ENCODE measurements at places on chromosomes 2 and 18.

GRCh38 chr2:152406119-152406835 is 71.3 kb downstream of the FMNL2 start:
- DNase-seq = no peak

DNA sequence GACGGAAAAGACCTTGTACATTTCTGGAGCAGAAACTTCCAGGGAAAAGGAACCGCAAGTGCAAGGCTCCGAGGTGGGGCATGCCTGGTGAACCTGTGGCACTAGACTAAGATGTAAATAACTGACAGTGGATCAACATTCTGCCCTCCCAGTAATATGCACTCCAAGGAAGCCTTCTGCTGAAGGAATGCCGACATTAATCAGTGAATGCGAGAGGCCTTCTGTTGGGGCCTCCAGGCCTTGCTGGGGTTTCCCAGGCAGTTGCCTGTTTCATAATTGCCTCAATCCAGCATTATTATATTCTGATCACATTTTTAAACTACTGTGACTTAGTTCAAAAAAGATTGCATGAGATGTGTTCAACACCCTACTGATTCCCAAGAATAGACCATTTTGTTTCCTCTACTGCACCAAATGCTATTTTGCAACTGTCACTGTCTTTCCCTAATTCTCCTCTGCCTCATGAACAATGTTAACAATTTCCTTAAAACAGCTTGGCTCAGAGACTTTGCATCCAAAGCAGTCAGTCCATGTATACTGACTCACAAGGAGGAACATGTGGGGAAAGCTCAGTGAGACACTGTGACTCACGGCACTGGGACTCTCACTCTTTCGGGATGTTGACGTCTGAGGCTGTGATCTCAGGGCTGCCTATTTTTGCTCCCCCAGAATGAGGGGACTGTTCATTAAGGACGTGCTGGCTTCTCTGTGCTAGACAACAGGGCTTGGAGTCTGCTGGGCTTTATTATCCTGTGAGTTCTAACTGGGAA is 10.5 kb upstream of the DSG2 start:
- DNase-seq = no peak

DNA sequence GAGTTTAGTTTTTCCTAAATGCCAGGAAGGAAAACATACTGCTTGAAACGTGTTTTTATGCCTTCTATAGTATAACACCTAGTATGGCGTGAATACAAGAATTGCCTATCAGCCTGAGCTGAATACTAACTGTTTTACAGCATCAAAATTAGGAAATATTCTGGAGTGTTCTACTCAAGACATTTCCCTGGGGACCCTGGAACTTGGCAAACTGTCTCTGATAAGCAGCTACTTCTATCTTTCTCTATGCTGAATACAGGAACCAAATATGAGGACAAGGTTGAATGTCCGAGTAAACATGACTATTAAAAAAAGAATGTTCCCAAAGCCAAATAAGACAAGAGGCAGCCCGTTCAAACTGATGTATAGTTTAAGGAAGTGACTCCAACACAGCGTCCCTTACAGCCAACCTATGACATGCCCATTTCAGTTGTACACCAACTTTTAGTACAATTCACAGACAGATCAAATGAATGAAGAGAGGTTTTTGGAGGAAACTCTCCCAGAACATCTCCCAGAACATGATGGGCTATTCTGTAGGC is 951.3 kb upstream of the ACVR2A start:
- no peak for DNase-seq

GRCh38 chr18:59810183-59810582 is 89.6 kb upstream of the PMAIP1 start:
- DNase-seq = no peak

GRCh38 chr2:158047156-158047611 is 54.5 kb upstream of the UPP2 start:
- DNase-seq = no peak

DNA sequence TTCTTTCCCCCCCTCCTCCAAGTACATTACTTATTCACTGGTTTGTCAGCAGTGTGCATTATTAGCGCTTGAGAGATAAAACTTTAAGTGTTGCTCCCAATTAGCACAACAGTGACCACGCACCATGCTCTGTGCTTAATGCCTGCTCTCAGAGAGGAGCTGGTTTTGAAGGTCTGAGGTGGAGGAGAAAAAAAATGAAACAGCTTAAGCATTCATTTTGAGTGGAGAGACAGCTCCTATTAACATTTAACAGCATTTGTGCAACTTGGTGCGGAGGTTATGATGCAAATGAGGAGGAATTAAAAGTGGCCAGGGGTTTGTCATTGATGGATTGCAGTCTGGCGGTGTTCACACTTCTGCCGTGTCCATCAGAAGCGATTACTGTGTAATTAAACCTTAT is 141.8 kb downstream of the FIGN start:
- no peak for DNase-seq

- no peak for DNase-seq
Measured at GRCh38 chr18:76757925-76758324, 64.4 kb upstream of the ZNF236 start.

Data from T-helper 17 cell (primary cell).